Vagina (tissue), 2 donors: ENCODE measurements at places on chromosomes 3 and 15.

DNA sequence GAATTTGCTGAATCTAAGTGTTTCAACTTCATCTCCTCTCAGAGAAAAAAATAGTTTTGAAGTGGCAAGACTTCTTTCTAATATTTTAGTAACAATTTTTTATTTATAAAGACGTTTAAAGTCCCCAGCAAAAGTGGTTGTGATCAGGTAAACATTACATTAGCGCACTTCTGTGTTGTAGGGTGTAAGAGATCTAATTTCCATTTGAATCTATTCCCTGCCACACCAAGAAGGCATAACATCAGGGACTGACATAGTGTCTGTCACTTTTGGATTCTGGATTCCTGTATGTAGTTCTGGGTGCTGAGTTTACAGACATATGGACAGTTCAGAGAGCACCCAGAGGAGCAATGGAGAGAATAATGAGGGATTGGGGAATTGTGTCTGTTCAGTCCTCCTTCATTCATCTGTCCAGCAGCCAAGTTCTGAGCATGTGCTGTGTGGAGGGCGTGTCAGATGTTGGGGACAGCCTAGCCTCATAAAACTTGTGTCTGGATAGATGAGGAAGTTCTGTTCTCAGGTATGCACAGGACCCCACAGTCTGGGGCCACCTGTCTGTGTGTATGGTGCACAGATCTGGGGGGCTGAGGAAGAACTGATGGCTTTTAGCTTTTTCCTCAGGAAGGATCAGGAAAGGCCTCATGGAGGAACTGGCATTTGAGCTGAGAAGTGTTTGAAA is 65.6 kb downstream of the MAP2K5 start:
- DNase-seq, result no peak

DNA sequence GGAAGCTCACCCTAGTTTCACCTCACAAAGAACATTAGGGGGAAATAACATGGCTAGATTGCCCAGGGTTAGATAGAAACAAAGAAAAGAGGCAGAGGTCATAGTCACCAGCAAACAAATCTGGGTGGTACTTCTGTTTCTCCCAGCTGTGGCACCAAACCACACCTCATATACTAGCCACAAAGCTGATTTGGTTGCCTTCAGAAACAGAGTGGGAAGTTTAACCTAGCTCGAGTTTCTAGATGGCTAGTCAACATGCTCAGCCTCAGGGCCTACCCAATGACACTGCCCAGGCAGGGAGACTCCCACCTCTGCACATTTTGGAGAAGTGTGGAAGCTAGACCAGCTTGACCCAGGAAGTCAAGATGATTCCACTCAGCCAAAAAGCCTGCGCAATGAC is 174.2 kb downstream of the GABRB3 start:
- DNase-seq, result no peak

- DNase-seq, result no peak
Observed at GRCh38 chr15:42725331-42725903, 11.5 kb downstream of the CDAN1 start.

GRCh38 chr15:69074001-69074842 is 59.7 kb downstream of the NOX5 start:
- no peak for DNase-seq

DNA sequence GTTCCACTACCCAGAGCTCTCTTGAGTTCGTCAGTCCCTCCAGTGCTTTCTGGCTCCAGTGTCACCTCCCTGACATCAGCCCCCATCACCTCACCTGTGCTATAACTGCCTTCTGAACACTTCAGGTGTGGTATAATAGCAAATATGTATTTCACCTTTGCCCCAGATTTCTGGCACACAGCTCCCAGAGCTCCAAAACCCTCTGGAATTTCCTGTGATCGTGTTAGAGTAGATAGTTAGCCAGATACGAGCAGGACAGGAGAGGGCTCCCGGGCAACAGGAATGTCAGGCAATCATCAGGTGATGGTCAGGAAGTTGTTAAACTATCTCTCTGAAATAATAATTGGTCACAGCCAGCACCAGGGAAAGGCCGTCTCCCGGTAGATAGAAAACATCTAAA is 22.6 kb upstream of the LIMD1 start:
- no peak for DNase-seq

GRCh38 chr3:95474338-95474737 is 1340.1 kb upstream of the EPHA6 start:
- no peak for DNase-seq

- no peak for DNase-seq
Observed at GRCh38 chr3:128781164-128781563, 55.2 kb downstream of the RAB7A start.

GRCh38 chr3:9582332-9582731 is 28.7 kb upstream of the LHFPL4 start:
- DNase-seq, result no peak

DNA sequence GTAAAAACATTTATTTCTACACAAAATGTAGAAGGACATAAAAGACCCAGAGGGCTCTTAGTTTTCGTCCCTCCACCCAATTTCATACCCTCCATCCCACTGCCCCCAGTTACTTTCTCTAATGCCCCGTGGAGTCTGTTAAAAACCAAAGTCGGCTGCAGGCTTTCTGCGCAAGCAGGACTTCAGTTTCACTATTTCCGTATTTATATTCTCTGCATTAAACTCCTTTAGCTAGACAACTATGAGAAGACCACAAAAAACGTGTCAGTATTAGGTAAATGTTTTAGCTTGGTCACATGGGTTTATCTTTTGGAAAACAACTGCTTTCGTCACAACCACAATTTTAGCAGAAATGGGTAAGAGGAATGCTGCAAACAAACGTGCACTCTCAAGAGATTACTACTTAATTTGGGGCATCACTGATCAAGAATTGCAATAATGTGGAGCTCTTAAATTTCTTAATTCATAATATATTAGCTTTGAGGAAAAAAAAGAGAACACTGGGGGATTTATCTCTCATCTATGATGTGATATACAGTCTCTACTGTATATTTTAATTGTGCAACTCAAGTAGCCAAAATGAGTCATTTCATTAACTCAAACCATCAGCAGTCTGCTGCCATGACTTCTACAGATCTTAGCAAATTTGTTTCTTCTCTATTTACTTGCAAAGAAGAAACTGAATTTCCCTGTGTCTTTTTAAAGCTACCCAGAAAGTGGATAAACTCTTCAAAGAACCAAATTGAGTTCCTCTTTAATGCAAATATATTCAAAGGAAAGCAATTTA is 740 bp upstream of the NSMCE3 start:
- DNase-seq, result no peak

- no peak for DNase-seq
Observed at GRCh38 chr15:64791401-64791800, 16.0 kb upstream of the RBPMS2 start.

DNA sequence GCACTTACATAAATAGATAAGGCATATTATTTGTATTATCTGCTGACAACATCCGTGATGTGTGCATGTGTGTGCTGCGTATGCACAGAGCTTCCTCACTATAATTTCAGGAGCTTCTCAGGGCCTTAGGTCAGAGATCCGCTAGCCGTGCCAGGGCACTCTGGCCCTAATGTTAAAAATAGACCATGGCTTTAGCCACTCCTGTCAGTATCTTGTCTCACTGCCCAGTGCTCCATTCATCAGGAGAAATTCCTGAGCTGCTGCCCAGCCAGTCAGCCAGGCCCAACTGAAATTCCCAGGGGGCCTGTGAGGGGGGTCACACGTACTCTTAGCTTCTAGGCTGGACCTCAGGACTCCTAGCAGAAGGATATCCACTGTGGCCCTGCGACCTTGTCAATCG is 70.0 kb upstream of the ABHD2 start:
- no peak for DNase-seq

DNA sequence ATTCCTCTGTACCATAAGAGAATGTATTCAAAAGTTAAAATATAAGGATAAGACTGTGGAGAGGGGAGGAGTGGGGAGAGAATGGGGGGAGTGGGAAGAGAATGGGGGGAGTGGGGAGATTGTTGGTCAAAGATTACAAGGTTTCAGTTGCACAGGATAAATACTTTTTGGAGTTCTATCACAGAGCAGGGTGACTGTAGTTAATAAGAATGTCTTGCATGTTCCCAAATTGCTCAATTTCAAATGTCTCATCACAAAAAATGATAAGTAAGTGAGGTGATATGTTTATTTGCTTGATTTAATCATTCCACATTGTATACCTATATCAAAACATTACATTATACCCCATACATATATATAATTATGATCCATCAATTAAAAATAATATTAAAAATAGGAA is 23.0 kb upstream of the MEF2A start:
- no peak for DNase-seq

- no peak for DNase-seq
Observed at GRCh38 chr3:156483426-156483825, 71.5 kb downstream of the SSR3 start.

DNA sequence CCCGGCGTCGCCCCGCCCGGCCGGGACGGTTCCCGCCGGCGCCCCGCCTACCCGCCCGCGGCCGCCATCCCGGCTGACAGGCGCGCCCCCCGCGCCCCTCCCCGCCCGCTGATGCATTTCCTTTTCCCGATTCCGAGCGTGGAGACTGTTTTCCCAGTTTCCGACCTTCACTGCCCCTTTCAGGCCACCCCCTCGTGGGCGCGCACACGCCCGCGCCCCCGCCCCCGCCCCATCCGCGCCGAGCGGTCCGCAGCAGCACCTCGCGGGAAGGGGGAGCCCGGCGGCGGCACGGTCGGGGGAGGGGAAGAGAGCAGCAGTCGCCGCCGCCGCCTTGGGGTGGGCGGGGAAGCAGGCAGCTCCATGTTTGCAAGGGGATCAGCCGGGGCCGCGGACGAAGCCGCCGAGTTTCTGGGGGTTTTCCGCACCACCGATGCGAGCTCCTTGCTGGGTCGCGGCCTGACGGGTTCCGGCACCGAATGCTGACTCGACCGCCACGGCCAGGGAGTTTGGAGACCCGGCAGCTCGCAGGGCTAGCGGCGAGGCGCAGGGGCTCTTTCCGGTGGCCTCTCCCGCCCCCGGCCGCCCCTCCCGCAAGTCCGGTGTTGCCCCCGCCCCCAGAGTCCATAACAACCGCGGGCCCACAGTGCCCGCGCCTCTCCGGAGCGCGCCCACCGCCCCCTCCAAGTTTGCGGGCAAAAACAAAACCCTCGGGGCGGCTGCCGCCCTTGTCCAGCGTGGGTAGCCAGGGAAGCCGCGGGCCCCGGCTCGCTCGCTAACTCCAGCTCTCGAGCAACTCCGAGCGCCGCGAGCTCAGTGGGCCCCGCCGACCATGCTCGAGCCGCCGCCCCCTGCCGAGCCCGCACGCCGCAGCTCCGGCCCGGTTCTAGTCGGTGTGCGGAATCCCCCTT is 3.2 kb upstream of the SIN3A start:
- no peak for DNase-seq

GRCh38 chr3:46370839-46371518 is at the start of gene CCR5:
TSS of gene CCR5 (plus strand) at chr3:46370946. CDS start at chr3:46372903, 1,957 bp downstream.
- no peak for DNase-seq

DNA sequence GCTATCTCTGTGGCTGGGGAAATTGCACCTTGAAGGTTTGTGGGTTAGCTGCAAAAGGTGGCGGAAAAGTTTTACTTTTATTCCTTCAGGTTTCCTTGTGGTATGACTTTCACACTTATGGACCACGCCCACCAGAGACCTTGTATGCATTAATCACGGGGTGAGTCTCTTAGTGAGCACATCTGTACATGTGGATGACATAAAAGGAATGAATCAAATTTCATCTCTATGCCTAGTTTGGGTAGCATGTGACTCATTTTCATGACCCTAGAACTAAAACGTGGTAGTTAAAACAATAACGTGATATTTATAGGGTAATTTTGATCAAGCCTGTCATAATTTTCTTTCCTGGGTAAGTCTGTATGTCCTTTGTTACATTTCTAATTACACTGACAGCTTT is 141.7 kb downstream of the PDCD6IP start:
- DNase-seq, result no peak

DNA sequence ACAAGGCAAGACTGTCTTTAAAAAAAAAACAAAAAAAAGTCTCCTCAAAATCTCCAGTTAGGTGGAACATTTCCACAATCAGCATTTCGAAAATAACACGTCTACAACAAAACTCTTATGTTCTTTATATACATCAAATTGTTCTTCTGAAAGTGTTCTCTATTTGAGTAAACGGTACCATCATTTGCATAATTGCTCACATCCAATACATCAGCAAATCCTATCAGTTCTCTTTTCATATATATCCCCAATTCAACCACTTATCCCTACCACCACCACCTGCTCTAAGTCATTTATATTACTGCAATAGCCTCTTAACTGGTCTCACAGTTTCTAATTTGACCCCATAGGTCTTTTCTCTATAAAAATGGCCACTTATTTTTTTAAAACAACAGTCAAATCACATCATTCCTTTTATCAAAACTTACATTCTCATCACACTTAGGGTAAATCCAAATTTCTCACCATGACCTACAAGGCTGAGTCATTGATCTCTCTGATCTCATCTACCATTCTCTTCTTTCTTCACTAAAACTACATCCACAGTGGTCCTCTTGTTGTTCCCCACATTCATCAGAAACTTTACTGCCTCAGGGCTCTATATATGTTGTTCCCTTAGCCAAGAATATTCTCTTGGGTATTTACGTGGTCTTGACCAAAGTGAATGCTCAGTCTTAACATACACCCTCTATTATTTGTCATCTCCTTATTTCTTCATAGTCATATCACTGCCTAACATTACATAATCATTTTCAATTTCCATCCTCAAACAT is 237.0 kb downstream of the SCAPER start:
- DNase-seq, result no peak

DNA sequence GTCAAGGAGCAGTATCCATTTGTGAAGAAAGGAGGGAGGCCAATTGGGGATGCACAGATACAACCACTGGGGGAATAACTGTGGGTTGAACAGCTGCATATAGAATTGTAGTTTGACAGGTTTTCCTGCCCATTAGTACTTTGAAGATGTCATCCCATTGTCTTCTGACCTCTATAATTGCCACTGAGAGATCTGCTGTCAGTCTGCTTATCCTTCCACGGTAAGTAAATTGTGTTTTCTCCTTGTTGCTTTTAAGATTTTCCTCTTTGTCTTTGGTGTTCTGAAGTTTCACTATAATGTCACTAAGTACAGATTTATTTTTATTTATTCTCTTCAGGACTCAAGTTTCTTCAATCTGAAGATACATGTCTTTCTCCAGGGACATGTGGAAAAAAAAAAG is 56.6 kb downstream of the MOBP start:
- DNase-seq, result no peak

- DNase-seq, result no peak
Observed at GRCh38 chr15:63752075-63752684, 81.6 kb downstream of the HERC1 start.
